Right renal cortex interstitium (tissue), 3 donors: ENCODE measurements at places on chromosomes 11 and 22.

DNA sequence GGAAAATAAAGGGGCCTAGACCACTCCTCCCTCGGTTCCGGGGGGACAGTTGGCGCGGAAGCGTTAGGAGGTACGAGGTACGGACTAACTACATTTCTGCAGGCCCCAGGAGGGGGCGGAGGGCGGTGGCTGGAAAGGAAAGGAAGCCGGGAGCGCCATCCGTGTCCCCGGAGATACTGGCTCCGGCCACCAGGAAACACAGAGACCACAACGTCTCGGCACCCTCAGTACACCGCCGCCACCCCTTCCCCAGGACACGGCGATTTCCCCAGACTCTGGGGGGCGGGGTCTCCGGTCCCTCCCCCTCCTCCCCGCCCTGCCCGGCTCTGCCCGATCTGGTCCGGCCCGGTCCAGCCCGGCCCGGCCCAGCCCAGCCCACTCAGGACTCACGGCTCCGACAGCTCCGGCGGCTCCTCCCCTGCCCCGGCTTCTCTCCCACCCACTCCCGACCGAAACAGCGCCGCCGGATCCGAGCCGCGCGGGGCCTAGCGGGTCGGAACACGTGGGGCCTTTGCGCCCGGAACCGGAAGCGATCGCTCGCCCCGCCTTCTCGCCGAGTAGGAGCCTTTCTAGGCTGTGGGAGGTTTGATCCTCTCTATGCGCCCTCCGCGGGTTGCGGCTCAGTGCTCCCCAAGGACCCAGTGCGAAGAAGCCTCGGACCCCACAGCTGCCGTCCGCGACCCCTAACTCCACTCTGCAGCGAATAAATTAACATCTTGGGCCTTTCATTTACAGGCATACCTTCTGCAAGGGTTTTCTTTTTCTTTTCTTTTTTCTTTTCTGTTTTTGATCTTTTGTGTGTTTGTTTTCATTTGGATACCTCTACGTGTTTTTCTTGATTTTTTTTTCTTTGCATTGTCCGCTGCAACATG, at the start of gene ZNF202:
Gene ZNF202 (minus strand): TSS at position 502 of the 872 bp plus-strand sequence. CDS start 10,772 bp downstream, outside the sequence.
- peak; percentile 76 for DNase-seq

DNA sequence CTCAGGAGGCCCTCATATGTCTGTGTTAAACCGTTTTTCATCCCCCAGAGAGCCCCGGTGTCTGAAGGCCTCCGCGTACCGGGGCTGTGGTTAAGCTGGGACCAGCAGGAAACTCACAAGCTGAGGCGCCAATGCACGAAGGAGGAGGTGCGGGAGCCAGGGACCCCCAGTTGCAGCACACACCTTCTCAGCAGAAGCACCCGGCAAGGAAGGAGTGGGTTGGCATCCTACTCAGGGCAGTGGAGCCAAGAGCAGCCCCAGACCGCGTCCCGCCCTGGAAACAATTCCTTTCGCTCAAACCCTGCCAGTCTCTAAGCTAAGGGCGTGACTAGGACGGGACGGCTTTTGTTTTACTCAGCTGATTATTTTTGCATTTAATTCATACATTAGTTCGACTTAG, 726.9 kb downstream of the BRD1 start:
- DNase-seq = no peak

GRCh38 chr11:28759311-28759710, 651.1 kb downstream of the METTL15 start:
- no peak for DNase-seq

DNA sequence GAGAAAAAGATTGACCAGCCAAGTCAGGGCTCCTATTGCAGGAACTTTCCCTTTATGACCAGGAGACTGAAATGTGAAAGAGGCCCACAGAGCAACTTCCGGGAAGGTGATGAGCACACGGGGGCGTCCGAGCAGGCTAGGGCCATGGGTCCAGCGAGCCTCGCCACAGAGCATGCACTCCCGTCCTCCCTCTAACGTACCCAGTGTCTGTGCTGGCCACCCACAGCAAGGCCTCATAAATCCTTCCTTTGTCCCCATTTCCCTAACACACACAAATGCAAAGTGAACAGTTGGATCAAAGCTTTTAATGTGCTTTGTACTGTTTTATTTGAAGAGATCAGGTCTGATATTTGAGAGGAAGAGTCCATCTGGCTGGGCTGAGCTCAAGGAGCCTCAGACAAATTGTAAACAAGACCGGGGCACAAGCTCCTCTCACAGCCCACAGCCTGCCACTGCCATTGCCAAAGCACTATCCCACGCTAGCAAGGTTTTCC, 44.3 kb downstream of the BLID start:
- no peak for DNase-seq

DNA sequence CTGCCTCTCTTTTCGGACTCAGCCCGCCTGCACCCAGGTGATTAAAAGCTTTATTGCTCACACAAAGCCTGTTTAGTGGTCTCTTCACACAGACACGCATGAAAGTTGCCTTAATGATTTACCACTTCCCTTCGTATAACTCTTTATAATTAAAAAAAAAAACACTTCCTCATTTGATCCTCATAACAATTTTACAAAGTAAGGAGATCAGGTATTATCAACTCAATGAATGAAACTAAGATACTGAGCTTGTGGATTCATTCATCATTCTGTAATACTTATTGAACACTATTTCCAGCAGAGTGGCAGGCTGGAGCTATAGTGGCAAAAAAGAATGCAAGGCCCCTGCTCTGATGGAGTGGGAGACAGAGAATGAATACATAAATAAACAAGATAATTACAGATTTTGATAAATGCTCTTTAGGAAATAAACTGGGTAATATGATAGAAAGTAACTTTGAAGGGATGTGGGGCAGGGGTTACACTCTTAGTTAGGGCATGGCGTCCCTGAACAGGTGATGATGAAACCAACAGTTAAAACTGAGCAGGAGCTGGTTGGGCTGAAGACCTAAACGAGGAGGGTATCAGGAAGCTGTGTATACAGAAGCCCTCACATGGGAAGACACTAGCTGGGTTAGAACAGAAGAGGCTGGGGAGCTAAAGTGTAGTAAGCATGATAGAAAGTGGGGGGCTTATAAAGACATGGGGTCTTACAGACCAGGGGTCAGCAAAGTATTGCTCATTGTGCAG, 5.4 kb upstream of the CRTAM start:
- DNase-seq = no peak

GRCh38 chr22:33921525-33922348, 1.5 kb upstream of the LARGE1 start:
- DNase-seq = no peak

DNA sequence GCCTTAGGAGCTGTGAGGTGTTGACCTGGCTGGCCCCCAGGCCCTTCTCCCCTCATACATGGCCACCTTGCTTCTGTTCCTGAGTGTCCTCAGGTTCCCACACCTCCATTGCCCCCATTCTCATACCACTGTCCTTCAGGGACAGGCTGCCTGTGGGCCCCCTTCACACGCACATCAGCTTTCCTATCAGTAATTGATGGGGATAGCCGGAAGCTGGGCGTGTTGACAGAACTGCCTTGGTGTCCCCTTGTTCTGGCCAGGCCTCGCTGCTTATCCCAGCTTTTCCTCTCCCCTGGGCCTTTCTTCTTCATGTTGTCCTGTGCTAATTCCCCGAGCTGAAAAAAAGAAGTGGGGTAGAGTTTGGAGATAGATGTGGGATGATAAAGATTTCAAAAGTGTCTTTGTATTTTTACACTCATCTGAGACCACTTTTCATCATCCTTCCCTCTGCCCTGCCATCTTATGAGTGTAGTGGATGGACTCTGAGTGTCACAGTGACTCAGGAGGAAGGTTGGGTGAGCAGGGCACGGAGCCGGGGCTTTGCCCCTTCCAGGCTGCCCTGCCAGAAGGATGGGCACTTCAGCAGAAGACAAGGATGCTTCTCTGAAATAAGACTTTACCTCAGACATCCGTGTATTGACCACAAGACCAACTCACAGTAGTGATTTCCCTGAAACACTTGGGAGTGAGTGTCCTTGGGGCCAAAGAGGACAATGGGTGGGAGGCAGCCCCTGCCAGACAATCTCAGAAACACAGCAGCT, 42.8 kb downstream of the MED15 start:
- no peak for DNase-seq

- no peak for DNase-seq
Observed at GRCh38 chr22:26463688-26464087, 19.9 kb downstream of the HPS4 start.

GRCh38 chr11:69642913-69643632, 2.1 kb downstream of the CCND1 start:
- DNase-seq = no peak

DNA sequence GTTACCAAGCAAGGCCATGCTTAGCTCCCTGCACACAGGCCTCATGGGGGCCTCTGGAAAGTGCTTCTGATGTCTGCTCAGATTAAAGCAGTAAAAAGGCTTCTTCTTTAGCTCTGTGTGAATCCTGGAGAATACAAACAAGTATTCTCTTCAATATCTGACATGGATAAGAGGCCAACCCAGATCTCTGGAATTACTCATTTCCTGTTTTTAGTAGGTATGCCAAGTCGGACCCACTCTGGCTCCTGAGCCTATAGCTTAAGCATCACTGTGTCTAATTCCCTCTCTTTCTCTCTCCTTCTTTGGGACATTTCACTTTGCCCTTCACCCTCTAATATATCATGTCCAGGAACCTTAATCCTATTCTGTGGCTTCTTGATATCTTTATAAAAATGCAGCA, 529.6 kb upstream of the CCDC90B start:
- DNase-seq = no peak

- no peak for DNase-seq
Observed at GRCh38 chr11:108364159-108364558, 103.2 kb downstream of the C11orf65 start.

- DNase-seq = no peak
Observed at GRCh38 chr11:76574406-76574805, 96.1 kb downstream of the LRRC32 start.

DNA sequence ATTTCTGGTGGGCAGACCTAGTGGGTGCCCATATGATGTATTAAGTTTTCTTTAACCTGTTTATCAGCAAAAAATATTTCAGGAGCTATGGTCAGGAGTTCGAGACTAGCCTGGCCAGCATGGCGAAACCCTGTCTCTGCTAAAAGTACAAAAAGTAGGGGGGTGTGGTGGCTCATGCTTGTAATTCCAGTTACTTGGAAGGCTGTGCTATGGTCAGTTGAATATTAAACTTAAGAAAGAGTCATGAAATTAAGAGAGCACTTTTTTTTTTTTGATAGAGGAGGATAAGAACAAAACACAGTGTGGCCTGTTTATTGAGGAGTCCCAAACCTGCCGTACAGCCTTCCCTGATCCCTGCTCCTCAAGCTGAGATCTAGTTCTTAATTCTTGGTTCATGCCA, 29.8 kb downstream of the OR6Q1 start:
- DNase-seq = no peak

DNA sequence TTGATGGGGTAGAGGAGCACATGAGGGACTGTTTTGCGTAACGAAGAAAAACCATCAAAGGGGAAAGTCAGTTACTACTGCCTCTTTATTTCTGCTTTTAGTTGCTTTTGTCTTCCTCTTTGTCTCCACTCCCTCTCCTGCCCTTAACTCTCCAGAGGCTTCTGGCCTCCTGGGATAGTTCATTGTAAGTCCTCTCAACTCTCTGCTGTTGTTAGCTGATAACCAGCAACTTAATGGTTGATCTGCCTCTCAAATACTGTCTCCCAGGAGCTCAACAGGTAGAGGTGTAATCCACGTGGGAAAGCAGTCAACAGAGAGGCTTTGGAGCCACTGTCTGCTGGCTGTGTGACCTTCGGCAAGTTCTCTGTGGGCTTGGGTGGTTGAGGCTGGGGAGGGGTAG, 47.3 kb downstream of the CCDC81 start:
- DNase-seq = no peak

DNA sequence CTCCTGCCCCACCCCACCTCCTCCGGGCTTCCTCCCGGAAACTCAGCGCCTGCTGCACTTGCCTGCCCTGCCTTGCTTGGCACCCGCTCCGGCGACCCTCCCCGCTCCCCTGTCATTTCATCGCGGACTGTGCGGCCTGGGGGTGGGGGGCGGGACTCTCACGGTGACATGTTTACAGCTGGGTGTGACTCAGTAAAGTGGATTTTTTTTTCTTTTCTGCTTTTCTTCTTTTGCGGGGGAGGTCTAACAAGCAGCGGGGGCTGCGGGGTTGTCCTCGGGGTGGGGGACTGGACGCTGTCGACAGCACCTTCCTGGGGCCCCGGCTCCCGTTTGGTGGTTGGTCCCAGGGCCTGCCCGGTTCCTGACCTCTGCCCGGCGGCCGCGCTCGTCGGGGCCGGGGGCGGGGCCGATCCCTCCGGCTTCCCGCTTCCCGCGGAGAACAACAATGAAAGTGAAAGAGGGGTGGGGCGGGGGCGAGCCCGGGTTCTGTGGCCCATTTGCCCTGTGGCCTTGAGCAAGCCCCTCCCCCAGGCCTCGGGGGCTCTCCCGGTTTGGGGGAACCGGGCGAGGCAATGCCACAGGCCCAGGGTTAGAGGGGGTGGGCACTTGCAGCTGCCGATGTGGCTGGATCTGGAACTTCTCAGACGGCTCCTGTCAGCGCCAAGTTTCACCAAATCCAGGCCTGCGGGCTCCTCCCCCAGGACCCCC, 975 bp upstream of the MDK start:
- no peak for DNase-seq

GRCh38 chr11:119432484-119433357, 9.7 kb upstream of the THY1 start:
- no peak for DNase-seq

GRCh38 chr22:16586170-16586569, 6.4 kb downstream of the CCT8L2 start:
- DNase-seq = no peak

DNA sequence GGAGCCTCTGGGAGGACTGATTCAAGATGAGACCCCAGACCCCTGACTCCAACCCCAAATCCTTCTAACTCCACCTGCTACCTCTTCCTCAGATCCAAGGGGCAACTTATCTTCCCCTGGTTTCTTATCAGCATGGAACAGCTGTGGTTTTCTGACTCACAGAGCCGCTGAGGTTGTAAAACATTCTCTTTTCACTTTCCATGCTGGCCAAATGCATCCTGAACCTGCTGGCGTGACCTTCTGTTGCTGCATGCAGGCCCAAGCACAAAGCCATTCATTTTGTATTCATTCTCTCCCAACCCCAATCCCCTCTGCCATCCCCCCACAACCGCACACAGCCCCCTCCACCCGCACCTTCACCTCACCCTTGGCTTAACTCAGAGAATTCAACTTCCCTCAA, 70.3 kb downstream of the SEZ6L start:
- DNase-seq = no peak

GRCh38 chr11:117985953-117986887, at the start of gene IL10RA:
Gene IL10RA (plus strand): TSS chr11:117986394. CDS start chr11:117986468, 74 bp downstream.
- peak; percentile 61 for DNase-seq

- DNase-seq = no peak
Observed at GRCh38 chr11:10667521-10667885, 26.1 kb downstream of the IRAG1 start.

DNA sequence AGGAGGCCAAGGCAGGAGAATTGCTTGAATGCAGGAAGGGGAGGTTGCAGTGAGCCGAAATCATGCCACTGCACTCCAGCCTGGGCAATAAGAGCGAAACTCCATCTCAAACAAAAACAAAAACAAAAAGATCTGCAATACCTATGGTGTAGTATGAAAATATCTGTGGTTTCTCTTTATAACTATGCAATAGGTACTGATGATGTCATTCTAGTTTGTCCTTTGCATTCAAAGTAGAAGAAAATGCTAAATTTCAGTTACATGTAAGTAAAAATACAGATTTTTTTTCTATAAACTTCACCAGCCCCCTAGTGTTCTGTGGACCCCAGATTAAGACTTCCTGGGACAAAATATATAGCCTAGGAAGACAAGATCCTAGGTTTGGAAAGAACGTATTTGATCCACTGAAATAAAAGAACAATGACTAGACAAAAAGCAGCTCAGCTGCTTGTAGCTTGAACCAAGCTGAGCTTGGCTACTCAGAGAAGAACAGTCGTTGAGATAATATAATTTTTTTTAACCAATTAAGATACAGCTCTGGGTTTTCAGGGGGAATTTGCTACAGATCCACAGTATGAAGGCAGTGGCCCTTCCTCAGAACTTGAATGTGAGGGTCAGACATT, 2.8 kb upstream of the HBE1 start:
- DNase-seq = no peak
